ENCODE measurements at places on chromosomes 4 and X. TPM values are rescaled to one million over a fixed set of nuclear protein-coding genes. Genes with fewer than 3 reads are reported as not detected.

Gene FGB
- total RNA-seq, result not detected

Gene SHROOM3
- 7.9 TPM for total RNA-seq

Gene PABPC1L2A
- total RNA-seq, result not detected

Gene PPP4R3C
- total RNA-seq, result not detected
